ENCODE measurements at places on chromosomes 4 and X. TPM values are rescaled to one million over a fixed set of nuclear protein-coding genes. Genes with fewer than 3 reads are reported as not detected.

- no peaks in the 10 kb centered on the region for H3K27me3 ChIP-seq
- DNase-seq: no peak
- H3K4me3 ChIP-seq: no peak overlapping the region
- no peak overlapping the region for H3K27ac ChIP-seq
- H3K4me1 ChIP-seq: no peaks in the 10 kb centered on the region
- no peaks in the 10 kb centered on the region for H3K36me3 ChIP-seq
These were observed 64.4 kb downstream of the CHST7 start for GRCh38 chrX:46637938-46638337.

DNA sequence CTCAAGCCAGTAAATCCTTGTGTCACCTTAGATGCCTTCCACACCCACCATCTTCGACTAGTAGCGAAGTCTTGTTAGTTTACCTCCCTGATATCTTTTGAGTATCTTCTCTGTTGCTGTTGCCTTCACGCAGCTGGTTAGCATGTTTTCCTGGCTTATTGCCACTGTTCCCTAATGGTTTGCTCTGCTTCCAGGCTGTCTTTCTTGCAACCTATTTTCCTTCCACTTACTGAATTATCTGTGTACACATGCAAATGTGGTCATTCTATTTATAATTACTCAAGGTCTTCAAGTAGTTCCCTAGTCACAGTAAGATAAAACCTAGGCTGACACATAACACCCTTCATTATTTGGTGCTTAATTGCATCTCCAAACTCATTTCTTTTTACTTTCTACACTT, 89.5 kb downstream of the UGT8 start:
- H3K4me3 ChIP-seq: no peak overlapping the region
- H3K27me3 ChIP-seq: no peaks in the 10 kb centered on the region
- H3K36me3 ChIP-seq: no peaks in the 10 kb centered on the region

DNA sequence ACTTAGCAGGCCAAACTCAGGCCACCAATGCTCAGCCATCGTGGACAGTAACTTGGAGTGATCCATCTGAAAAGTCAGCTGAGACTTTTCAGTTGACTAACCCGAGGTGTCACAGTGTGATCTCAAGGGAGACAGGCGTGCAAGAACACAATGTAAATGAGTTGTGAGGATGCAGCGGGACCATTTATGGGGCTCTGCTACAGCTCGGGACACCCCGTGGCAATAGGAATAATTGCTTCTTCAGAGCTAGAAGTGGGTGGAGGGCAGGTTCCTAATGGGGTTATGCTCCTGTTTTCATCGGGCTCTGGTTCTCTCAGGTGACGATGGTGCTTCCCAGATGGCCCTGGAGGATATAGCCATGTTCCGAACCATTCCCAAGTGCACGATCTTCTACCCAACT, 27.3 kb downstream of the TKTL1 start:
- H3K4me3 ChIP-seq: no peak overlapping the region
- H3K4me1 ChIP-seq: peaks cover 7% of the 10 kb centered on the region
- no peaks in the 10 kb centered on the region for H3K36me3 ChIP-seq
- DNase-seq: no peak
- H3K27ac ChIP-seq: no peak overlapping the region

- H3K27me3 ChIP-seq: no peaks in the 10 kb centered on the region
- no peak overlapping the region for H3K4me3 ChIP-seq
- H3K36me3 ChIP-seq: no peaks in the 10 kb centered on the region
- DNase-seq: no peak
These were observed 20.7 kb upstream of the CLGN start for GRCh38 chr4:140448162-140448561.

GRCh38 chr4:88655226-88655625, 42.4 kb downstream of the NAP1L5 start:
- no peak overlapping the region for H3K27ac ChIP-seq
- no peaks in the 10 kb centered on the region for H3K27me3 ChIP-seq
- DNase-seq: no peak
- no peak overlapping the region for H3K4me3 ChIP-seq

- H3K27ac ChIP-seq: no peak overlapping the region
- H3K36me3 ChIP-seq: no peaks in the 10 kb centered on the region
- H3K27me3 ChIP-seq: no peaks in the 10 kb centered on the region
- H3K4me3 ChIP-seq: no peak overlapping the region
- peaks cover 5% of the 10 kb centered on the region for H3K4me1 ChIP-seq
These were observed 147.0 kb upstream of the CTSO start for GRCh38 chr4:156100651-156101050.

- H3K4me1 ChIP-seq: no peaks in the 10 kb centered on the region
- no peaks in the 10 kb centered on the region for H3K36me3 ChIP-seq
- H3K27me3 ChIP-seq: no peaks in the 10 kb centered on the region
- H3K27ac ChIP-seq: no peak overlapping the region
- no peak for DNase-seq
- no peak overlapping the region for H3K4me3 ChIP-seq
These were observed 18.5 kb downstream of the PDK3 start for GRCh38 chrX:24483596-24483995.

Gene DOK7
- total RNA-seq: 4.7 TPM

Data from vagina (tissue), 2 donors.